ENCODE measurements at places on chromosomes 1 and 21. TPM values are rescaled to one million over a fixed set of nuclear protein-coding genes. Genes with fewer than 3 reads are reported as not detected.

Gene RGS1
- not detected for total RNA-seq

Gene NOTCH2NLA
- 24.2 TPM for total RNA-seq

Gene ERG
- 44.8 TPM for total RNA-seq

Gene MAST2
- total RNA-seq: 15.7 TPM

Gene VASH2
- total RNA-seq: 0.30 TPM

Gene SPOCD1
- total RNA-seq: 19.8 TPM

Gene CORT
- not detected for total RNA-seq

Gene LRP8
- total RNA-seq: 33.1 TPM

Gene HMCN1
- total RNA-seq: 8.7 TPM

Gene CFAP126
- total RNA-seq: not detected

Gene SMIM11
- 10.3 TPM for total RNA-seq

Gene CITED4
- 5.5 TPM for total RNA-seq

Gene SPRR1A
- total RNA-seq: not detected

Gene BATF3
- total RNA-seq: 0.15 TPM

Gene TP73
- under 0.01 TPM for total RNA-seq

Gene ARHGEF19
- 3.6 TPM for total RNA-seq

Gene S100B
- not detected for total RNA-seq

Gene LCE1D
- not detected for total RNA-seq

Gene GBP4
- 3.6 TPM for total RNA-seq

Gene CSF1
- total RNA-seq: 33.9 TPM

Gene GPR25
- total RNA-seq: not detected

Gene CRYAA
- total RNA-seq: not detected

Gene SH2D2A
- 0.97 TPM for total RNA-seq

Gene FAM78B
- not detected for total RNA-seq

Gene PDZK1
- total RNA-seq: not detected

Gene TDRD5
- not detected for total RNA-seq

Gene LCE1A
- total RNA-seq: not detected

Gene TCHH
- total RNA-seq: not detected

Gene NR1I3
- not detected for total RNA-seq

Gene EDN2
- not detected for total RNA-seq

Gene CBR3
- 11.0 TPM for total RNA-seq

Gene PRDM16
- total RNA-seq: 2.7 TPM

Gene CBR1
- total RNA-seq: 82.8 TPM

Gene TMCO2
- total RNA-seq: not detected

Gene LY9
- not detected for total RNA-seq

Gene GNAT2
- total RNA-seq: not detected

Gene LCE2B
- not detected for total RNA-seq

Gene CR2
- total RNA-seq: not detected

Gene KCNA3
- total RNA-seq: not detected

Gene DDR2
- 16.7 TPM for total RNA-seq

Gene KCNH1
- not detected for total RNA-seq
